Stimulated activated CD8-positive, alpha-beta memory T cell treated with anti-CD3 and anti-CD28 coated beads, Interleukin-15, amount 100 ng/mL, for 24 hours (primary cell): ENCODE measurements at places on chromosomes 3 and 15.

- DNase-seq: no peak
Measured at GRCh38 chr3:177731644-177732268, 534.5 kb upstream of the TBL1XR1 start.

GRCh38 chr3:150635076-150635475, 32.0 kb downstream of the SELENOT start:
- no peak for DNase-seq

- no peak for DNase-seq
Measured at GRCh38 chr15:89114990-89115389, 26.7 kb downstream of the ABHD2 start.

DNA sequence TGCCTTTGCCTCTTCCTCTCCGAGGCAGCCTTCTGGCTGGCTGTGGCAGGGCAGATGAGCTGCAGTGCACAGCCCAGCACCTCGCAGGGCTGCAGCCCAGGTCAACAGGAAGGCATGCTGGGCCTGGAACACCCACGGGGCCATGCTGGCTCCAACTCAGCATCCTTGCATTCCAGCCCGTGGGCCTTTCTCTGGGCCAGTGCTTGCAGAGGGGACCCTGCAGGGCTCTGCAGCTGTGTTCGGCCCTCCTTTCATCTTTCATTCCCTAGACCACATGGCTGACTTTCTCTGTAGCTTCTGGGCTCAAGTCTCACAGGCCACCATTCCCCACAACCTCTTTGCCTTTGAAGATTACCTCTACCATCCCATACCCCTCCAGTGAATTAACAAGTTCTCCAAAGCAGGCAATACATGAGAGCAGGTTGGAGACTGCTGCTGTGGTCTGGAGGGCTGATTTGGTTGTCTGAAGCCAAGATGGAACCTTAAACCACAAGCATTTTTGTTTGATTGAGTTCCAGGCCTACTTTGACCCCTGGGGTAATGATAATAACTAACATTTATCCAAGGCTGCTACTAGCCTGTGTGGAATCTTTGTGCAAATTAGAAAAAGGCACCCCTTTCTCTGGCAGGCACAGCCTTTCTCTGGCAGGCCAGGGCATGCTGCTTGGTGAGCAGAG, 5.9 kb downstream of the FAM131A start:
- DNase-seq: no peak

DNA sequence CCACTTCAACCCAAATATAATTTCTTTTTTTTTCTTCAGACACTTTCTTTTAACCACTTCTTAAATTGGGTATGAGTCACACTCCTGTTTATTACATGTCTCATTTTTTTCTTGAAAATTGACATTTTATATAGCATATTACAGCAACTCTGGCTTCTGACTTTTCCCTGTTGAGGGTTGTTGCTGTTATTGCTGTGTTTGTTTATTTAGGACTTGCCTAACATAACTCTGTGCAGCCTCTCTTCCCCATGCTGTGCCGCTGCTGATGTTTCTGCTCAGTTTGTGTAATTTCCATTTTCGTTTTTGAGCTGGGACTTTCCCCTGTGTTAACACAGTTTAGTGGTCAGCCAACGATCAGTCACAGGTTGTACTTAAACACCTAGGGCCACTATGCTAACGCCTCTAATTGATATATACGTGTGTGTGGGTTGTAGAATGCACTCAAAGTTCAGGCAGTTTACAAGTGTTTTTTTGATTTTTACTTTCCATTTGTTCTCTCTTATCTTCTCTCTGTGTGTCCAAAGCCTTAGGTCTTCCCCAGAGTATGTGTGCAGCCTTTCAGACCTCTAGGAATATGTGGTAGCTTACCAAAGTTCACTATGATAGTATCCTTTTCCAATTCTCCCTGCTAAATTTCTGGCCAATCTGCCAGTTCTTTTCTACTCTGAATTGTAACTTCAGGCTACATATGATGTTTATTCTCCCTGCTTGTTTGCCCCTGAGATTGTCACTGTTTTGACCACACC, 337.2 kb downstream of the ZBTB20 start:
- DNase-seq: no peak

DNA sequence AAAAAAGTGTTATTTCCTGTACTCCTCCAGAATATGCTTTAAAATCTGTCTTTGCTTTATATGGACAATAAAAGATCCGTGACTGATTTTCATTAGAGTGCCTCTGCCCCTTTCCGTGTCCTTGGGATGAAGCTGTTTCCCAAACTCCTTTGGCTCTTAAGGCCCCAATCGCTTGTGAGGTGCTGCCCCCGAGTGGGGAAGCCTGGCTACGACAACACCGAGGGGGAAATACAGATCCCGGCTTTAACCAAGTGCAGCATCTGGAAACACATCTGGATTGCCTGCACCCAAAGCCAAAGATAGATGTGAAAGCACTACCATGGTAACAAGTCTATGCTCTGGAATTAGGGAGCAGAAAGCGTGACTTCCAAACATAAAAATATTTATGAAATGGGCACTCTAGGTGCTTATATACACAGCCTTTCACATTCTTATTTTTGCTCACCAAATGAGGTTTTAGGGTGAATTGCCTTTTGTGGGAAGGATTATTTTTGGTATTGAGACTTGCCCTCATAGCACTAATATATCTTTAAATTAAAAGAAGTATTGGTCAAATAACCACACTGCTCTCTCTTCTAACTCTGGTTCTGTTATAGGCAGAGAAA, 40.6 kb upstream of the ADCY5 start:
- DNase-seq: no peak

DNA sequence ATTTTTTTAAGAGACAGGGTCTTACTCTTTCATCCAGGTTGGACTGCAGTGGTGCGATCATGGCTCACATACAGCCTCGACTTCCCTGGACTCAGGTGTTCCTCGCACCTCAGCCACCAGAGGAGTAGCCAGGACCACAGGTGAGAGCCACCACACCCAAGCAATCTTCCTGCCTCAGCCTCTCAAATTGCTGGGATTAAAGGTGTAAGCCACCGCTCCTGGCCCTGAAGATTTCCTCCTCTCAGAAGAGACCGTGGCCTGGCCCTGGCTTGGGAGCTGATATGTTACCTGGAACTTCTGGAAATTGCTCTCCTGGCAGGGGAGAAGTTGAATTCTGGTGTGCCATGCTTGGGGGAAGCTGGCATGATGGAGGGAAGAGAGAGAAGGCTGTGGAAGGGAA, 36.2 kb downstream of the PPCDC start:
- DNase-seq: no peak

DNA sequence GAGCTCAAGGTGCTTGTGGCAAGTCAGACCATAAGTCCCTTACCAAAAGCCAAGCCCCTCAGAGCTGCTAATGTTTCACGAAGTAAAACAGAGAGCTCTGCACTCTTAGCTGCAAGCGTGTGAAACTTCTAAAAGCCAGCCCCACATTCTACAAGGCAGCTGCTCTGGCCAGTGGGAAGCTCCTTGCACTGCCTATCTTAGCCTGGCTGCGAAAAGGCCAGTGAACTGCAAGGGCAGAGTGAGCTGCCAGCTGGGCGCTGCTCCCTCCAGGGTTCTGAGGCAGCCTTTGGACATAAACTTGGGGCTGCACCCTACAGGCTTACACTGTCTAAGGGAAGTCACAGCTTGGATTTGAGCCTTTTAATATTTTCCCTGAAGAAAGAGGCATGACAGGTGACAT, 2.2 kb upstream of the MUSTN1 start:
- DNase-seq: no peak
